Fibroblast of skin of right biceps (primary cell): ENCODE measurements at places on chromosomes 6 and 20.
A peak's percentile ranks its signal among the peaks of the same experiment; 100 is the strongest.

- DNase-seq, result no peak
Observed at GRCh38 chr6:77025736-77026223, 437.5 kb downstream of the HTR1B start.

GRCh38 chr20:42214074-42214473 lies 595.9 kb upstream of the CHD6 start:
- DNase-seq, result no peak

DNA sequence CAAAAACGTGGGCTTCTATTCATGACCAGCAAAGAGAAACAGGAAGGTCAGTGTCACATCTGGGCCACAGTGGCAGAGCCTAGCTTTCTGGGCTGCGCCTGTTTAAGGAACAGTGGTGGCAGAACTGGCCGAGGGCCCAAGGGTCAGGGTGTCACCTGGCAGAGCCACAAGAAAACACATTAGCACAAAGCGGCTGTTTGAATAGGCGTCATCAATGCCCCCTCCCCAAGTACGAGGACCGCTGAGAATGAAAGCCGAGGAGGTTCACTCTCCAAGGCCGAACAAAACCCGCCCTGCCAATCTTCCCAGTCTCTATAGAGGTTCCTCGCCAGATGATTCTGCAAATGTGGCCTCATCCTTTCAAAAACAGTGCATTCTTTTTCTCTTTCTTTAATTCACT lies 125.2 kb upstream of the TRAF3IP2 start:
- DNase-seq, result no peak

- DNase-seq, result no peak
Observed at GRCh38 chr20:52372169-52372568, 180.6 kb upstream of the ZFP64 start.

DNA sequence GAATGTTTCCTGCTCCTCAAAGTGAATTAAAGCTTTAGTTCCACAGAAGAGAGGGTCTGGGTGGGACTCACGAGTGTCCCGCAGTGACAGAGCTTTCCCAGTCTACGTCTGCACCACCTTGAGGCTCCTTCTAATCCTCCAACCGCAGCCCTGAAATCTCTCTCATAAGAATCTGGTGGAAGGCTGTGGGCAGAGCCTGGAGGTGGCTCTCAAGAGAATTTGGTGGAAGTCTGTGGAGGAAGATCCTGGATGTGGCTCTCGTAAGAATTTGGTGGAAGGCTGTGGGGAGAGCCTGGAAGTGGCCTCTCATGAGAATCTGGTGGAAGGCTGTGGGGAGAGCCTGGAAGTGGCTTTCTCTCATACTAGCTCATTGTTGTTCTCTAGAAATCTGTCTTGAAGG lies 13.8 kb upstream of the DUSP22 start:
- DNase-seq, result no peak

DNA sequence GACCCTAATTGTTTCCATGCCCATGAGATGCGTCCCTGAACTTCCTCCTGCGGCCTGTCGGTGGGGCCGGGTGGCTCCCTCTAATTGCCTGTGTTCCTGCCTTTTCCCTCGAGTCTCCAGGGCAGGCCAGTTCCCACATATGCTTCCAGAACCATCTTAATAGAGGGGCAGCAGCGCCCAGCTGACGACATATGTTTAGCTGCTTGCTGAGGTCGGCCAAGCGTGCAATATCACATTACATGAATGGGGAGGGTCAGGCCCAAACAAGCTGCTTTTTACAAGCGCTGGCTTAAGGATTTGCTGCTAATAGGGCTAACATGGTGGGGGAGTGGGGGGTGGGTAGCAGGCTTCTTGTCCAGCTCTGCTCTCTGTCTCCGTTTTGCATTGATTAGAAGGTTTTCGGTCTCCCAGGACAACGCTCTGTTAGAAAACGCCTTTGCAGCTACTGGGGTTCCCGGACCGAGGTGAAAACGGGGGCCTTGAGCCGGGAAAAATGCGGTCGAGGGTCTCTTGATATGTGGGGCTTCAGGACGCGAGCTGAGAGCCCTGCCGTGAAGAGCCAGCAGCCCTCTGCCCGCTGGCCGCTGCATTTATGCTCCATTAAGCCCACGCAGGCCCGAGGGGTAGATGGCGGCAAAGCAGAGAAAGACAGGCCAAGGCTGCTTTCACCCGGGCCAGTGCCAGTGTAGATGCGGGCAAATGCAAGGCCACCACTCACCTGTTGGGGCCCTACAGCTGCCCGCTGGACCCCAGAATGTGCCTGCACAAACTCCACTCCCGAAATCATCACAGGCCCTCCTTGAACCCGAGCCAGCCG lies 308.5 kb downstream of the BMP7 start:
- DNase-seq, result peak; percentile 18

- no peak for DNase-seq
Observed at GRCh38 chr6:11292594-11293236, 60.2 kb upstream of the NEDD9 start.

DNA sequence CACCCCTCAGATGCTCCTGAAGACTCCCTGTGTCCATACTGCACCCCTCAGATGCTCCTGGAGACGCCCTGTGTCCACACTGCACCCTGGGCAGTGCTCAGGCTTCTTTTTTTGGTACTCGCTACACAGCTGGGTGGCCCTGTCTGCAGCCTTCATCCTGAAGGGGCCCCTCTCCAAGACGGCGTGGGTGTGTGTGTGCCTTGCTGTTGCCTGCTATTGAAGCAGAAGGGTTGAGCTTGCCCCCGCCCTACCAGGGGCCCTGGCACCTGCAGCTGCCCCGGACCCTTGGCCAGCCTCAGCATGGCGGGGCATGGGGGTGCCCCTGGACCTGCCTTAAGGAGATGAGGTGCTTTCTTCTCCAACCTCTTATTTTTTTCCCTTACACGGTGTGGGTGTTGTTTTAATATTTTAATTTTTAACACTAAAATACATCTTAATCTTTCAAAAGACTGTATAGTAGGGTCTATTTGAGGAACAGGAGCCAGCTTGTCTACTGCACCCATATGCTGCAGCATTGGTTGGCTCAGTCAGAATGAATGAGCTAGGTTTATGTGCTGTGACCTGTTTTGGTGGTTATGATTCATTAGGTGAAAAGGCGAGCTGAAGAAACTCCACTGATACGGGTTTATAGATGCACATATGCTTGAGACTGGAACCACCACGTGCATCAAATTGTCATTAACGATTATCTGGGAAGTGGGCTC lies 135.9 kb downstream of the AGPAT4 start:
- DNase-seq, result peak; percentile 25

DNA sequence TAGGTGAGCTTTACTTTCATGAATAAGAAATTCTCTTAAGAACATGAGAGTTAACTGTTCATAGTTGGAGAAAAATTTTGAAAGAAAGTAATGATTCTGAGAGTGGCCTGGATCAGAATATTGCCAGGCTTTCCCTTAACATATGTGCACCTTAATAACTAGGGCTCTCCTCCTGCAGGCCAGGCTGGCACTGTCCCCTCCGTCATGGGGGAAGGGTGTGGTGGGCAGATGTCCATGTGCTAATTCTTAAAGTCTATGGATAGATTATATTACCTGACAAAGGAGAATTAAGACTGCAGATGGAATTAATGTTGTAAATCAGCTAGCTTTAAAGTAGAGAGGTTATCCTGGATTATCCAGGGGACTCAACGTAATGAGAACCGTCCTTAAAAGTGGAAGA lies 10.9 kb upstream of the KLHL32 start:
- no peak for DNase-seq

DNA sequence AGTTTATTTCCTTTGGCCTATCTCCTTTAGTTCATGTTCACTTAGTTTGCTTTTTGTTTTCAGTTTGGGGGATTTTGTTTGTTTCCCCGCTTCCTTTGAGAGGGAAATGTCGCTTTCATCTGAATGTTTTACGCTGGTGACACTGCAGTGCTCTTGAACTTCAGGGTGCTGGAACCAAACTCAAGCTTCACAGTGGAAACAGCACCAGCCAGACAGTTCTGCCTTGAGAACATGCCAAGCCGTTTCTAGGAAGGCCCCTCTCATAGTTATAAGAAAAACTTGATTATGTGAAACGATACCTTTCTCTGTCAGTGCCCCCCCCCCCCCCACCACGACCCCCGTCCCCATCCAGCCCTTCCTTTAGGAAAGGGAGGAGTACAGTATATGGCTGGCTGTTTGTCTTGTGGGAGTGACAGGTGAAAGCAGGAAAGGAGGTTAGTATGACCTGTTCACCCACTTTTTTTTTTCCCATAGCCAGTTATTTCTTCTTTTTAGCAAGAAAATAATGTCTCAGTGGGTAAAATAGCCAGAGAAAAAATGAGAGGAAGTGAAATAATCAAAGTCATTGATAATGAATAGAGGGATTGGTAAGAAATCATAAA lies 130.1 kb downstream of the LRRC1 start:
- DNase-seq, result no peak

GRCh38 chr20:57483287-57484050 lies 41.5 kb downstream of the CTCFL start:
- DNase-seq, result no peak

- peak; percentile 92 for DNase-seq
Observed at GRCh38 chr20:41232973-41233926, 84.3 kb downstream of the ZHX3 start.

GRCh38 chr20:17226410-17227218 lies at the start of gene PCSK2:
TSS of gene PCSK2 (plus strand) at chr20:17227040. CDS start at chr20:17227306, 266 bp downstream.
- DNase-seq, result peak; percentile 89

DNA sequence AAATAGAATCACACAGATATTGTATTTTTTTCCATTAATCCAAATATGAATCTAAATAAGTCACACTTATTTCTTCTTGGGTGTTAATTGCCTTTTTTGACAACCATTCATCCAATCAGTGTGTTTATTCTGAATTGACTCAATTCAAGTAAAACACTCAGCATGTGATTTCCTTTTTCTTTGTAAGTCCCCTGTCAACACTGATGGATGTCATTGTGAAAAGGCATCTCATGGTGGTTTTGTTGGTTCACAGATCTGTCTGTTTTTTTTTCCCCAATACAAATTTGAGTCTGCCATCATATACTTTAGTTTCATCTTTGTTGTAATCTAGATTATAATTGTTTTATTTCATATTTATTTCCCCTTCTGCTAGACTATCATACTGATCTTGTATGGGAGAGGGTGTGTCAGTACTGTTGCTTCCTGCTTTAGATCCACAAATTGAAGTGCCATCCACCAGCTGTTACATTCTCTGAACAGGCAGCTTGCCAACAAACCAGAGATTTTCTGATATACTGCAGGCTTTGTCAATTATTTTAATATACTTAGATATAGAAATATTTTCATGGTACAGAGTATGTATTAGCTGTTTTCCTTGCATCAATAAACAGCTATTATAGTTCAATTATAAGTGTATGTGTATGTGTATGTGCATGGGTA lies 64.2 kb upstream of the FLRT3 start:
- DNase-seq, result no peak

GRCh38 chr6:96381246-96381645 lies 140.4 kb upstream of the UFL1 start:
- no peak for DNase-seq

GRCh38 chr6:169096388-169096787 lies 157.3 kb downstream of the THBS2 start:
- no peak for DNase-seq

- no peak for DNase-seq
Observed at GRCh38 chr6:7166410-7167293, 58.9 kb downstream of the RREB1 start.

- peak; percentile 47 for DNase-seq
Observed at GRCh38 chr6:14638906-14639761, 521.6 kb downstream of the CD83 start.

- DNase-seq, result no peak
Observed at GRCh38 chr6:87182940-87183339, 27.6 kb downstream of the ZNF292 start.
